Left colon (tissue), 2 donors: ENCODE measurements at places on chromosomes 7 and 10. TPM values are rescaled to one million over a fixed set of nuclear protein-coding genes. Genes with fewer than 3 reads are reported as not detected.

DNA sequence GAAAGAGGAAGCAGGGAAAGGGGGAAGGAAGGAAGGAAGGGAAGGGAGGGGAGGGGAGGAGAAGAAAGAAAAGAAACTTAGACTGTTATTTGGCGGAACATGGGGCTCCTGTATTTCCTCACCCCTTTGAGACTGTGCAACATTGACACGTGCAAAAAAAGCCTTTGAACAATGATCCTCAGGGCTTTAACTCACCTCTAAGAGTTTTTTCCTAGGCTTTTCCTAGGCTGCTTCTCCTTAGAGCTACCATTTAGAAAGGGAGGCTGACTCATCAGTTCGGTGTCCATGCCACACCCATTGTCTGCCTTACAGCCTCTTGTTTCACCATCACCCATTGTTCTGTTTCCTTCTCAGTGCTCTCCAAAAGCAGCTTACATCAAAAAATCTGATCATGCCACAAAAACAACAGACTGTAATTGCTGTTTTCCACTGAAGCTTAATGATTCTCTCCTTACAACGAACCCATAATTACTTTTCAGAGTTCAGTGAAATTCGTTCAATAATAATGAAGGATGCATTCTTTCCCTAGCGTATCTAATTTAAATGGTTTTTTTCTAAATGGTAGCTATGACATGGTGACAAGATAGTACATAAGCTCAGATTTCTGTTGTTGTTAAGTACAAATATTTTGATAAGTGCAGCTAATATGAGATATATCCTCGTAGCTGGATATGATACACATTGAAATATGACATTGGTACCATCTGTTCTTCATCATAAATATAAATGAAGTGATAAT lies 90.8 kb downstream of the PRLHR start:
- DNase-seq = no peak

GRCh38 chr7:54946271-54946670 lies 72.5 kb upstream of the EGFR start:
- no peak for DNase-seq

METTL27 gene
- 3.8 TPM for total RNA-seq

DNA sequence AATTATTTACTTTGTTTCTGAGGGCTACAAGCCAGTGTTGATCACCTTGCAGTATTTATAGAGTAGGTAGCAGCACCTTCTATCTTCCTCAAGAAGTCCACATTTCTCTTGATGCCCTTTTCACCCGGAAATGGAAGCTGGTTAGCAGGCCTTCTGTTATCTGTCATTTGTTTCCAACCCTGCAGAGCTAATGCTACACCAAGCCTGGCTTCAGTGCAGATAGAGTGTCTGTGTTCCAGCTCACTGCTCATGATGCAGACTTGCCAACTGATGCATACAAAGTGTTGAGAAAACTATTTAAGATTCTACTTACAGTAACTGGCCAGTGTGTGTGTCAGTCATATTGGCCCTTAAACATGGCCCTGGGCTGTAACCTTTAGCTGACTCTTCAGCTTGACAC lies 301.0 kb downstream of the LHFPL3 start:
- DNase-seq = no peak

KCNIP2 gene
- total RNA-seq = 3.7 TPM

- peak; percentile 23 for DNase-seq
These were observed 22.7 kb upstream of the TM9SF3 start for GRCh38 chr10:96609510-96609909.

DNA sequence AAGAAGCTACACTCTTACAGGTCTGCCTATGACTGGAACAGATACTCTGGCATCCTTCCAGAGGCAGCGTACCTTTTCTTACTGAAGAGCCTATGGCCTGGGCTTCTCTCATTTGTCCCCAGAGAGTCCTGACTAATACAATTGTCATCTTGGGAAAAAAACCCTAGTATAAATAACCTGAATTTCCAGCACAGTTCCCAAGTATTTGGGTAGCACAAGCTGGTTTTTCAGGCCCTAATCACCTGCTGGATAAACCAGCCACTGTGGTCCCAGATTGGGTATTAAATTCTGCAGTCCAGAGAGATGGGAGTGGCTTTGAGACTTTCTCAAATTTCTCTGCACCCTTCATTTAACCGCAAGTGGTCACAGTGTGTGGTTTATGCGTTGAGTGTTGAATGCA lies 186.8 kb upstream of the NEBL start:
- no peak for DNase-seq

- no peak for DNase-seq
These were observed 128.3 kb upstream of the COBL start for GRCh38 chr7:51444936-51445335.

DNA sequence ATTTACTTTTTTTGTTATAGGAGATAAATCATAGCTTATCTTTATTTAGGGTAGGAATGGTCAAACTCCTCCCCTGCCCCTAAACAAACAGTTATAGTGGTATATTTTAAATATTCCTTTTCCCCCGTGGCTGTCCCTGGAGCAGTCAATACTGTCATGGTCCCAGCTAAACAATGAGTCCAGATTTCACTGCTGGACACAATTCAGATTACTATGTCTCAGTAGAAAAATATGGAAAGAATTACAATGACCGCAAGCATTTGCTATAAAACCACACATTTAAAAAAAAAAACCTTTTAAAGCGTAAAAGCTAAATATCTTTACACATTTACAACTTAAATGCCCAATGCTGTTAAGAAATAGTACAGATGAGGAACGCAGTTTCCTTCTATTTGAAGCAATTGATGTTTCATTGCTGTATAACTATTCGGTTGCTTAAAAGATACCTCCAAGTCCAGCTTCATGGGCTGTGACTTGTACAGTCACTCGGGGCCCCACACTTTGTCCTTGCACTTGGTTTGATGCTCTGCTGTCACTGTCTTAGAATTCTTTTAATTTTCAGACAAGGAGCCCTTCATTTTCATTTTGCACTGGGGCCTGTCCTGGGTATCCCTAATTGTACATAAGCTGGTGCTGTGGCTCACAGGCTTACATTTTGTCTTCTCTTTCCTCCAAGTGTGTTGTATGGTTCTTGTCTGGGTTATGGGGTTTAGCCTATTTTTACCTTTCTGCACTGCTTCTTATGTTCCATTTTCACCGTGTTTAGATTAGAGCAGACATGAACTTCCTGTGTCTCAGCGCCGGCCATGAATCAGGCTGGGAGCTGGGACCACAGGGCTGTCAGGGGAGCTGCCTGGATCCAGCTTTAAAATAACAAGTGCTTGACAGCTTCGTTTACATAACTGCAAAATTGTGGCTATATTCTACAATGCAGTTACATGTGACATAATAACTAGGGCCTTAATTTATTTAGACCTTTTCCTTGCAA lies 530.2 kb upstream of the FZD8 start:
- no peak for DNase-seq

RASSF4 gene
- 29.4 TPM for total RNA-seq

DNA sequence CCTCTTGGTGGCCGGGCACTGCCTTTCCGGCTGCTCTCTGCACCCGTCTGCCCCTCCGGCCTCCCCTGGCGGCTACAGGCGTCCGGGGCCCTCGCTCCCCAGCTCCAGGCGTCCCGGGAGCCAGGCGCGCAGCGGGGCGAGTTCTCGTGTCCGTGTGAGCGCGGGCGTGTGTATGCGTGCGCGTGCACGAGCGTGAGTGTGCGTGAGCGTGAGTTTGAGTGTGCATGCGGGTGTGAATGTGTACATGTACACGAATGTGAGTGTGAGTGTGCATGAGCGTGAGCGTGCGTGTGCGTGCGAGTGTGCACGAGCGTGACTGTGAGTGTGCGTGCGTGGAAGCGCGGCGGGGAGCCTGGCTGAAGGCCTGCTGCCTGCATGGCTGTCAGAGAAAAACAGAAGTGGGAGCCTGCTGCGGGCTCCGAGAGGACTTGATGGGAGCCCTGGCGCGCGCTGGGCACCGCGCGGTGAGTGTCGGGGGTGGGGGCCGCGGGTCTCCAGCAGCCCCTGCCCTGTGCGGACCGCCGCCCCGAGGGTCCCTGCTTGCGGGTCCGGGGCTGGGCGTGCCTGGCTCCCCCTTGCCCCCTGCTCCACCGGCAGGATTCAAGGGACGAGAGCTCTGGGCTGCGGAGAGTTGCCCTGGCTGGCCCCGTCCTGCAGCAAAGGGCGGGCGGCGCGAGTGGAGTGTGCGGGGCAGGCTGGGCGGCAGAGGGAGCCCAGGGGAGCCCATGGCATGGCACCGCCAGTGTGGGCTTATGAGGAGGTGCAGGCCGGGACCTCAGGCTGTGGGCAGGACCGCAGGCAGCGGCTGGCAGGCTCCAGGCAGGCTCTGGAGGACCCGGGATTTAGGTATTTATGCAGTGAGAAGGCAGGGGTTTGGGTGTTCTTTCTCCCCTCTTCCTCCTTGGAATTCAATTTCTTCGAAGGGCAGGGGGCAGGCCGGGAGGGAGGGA lies 75.8 kb upstream of the EN2 start:
- no peak for DNase-seq

GRCh38 chr10:124559372-124560132 lies 97.9 kb downstream of the LHPP start:
- no peak for DNase-seq

DNA sequence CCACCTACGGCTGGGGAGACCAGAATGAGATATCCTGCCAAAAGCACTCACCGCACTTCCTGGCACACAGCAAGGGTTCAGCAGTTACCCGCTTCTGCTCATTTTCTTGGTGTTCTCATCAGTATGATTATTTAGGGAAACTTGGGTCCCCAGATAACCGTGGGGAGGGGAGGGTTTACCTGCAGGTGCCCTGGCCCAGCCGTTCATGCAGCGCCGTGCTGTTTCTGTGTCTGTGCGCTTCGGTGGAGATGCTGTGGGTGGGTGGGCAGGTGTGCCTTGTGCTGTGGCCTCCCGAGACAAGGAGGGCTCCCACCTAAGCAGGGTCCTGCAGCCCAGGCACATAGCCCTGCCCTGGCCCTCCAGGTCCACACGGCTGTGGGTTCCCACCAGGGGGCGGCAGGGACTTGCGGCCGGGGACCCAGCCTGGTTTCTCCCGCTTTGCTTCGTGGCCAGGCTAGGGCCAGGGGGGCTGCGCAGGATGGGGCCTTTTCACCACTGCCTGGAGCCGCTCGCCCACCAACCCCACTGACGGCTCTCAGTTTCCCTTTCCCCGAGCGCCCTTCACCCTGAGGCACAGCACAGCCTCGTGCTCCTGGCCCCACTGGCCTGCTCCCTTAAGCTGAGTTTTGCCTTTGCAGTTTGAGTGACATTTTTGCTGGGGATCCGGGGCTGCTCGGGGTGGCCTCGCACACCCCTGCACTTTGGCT lies 78.5 kb downstream of the LHPP start:
- DNase-seq = peak; percentile 73

GRCh38 chr7:55065511-55066229 lies 46.9 kb downstream of the EGFR start:
- no peak for DNase-seq

DNA sequence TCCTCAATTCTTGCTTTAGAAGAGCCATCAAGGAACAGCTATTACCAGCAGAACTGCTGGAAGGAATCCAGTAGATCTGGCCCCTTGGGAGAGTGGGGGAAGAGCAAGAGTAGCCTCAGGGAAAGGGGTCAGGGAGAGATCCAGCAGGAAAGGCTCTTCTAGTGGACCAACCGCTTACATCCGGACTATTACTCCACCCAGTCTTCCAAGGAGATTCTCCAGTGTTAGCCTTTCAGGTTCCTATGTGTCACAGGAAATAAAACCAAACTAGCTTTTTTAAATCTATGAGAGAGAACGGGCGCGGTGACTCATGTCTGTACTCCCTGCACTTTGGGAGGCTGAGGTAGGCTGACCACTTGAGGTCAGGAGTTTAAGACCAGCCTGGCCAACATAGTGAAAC lies 34.3 kb downstream of the TET1 start:
- DNase-seq = no peak

DNA sequence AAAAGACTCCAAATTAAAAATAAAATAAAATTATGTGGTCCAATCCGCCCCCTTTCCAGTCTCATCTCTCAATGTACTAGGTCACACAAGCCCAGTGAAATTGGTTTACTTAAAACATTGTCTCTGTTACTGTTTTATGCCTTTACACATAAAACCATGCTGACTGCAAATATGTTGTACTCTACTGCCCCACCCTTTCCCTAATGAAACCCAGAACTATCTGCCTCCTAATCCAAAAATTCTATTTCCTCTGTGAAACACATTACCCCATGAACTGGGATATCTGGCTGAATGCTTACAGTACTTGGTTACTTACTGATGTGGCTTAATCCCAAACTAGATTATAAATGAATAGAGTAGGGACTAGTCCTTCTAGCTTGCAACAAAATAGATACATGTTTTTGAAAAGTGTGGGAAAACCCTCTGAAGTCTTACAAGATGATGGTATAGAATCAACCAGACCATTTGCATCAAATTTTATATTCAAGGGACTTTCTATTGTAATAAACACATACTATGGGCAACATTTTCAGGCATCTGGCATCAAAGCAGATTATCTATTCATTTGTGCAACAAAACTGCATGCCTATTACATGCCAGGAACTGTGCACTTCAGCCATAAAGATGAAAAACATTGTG lies 10.0 kb upstream of the KMT2E start:
- no peak for DNase-seq
